ENCODE measurements at places on chromosomes 3 and 15.

- no peak for DNase-seq
Measured at GRCh38 chr3:123590685-123591450, 6.0 kb upstream of the HACD2 start.

- no peak for DNase-seq
Measured at GRCh38 chr15:47437491-47437890, 279.8 kb upstream of the SEMA6D start.

DNA sequence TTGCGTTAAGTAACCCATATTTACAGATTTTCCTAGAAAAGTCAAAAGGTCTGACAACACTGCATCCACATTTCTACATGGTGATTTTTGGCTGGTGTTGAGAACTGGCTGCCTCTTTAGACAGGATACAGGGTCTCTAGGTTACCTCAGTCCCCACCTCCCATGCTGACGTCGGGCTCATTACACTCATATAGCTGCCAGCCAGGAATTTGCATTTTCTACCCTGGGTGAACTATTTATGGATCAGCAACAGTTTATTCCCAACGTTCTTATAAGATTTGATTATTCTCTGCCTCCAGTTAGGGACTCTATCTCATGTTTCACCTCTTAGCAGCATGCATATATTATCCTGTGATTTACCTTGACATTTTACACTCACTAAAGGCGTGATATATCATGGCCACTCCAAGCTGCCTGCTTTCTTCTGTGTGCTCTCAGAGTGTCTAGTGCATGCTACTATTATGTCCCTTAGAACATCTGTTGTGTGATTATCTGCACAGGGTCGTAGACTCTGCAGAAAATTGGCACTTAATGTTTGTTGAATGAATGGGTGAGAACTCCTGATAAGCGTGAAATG, 49.0 kb downstream of the CLDN11 start:
- DNase-seq: no peak

GRCh38 chr3:16504242-16504641, 9.3 kb downstream of the RFTN1 start:
- no peak for DNase-seq

DNA sequence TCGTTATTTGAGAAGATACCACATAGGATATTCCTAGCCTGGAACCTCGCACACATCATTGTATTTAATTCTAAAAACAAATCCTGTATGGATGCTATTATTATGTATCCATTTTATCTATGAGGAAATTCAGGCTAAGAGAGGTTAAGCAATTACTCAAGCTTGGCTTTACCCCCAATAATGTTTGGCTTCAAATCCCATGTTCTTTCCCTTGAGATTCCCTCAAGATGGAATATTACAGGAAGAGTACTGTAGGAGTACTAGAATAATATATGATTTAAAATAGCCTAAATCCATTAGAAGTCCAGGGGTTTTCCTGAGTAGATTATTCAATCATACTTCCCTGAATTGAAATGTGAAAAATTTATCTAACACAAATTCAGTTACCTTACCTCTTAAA, 630.2 kb downstream of the ZNF385D start:
- DNase-seq: no peak

GRCh38 chr15:26007151-26007550, 144.0 kb upstream of the ATP10A start:
- no peak for DNase-seq

DNA sequence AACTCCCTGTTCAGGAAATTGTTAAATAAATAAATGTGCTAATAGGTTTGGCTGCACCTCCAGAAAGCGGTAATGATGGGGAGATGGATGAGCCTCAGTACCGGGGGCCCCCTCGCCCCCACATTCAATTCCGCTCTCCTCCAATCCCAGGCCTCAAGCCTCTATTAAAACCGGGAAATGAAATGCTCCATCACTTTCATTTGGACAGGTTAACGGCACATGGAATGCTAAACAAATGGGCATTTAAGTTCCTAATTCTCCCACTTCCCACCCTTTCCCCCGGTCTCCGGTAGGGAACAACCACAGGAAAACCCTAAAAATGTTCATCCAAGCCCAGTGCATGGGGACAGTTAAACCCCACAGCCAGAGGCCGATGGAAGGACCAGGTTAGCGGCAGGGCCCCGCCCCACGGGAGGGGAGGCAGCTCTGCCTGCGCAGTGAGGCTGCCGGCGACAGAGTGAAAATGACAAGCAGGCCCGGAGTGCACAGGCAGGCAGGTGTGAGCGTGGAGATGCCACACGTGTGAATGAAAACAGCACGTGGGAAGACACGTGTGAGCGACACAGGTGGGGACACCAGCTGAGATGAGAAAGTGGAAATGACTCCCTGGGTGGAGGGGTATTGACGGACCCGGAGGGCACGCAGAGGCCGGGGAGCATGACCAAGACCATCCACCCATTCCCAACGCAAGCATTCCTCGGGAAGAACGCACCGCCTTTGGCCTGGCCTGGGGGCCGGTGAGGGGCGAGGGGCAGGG, 28.1 kb downstream of the RNU5B-1 start:
- DNase-seq: no peak

GRCh38 chr15:75827691-75828090, 15.6 kb upstream of the UBE2Q2 start:
- no peak for DNase-seq

GRCh38 chr3:128551867-128552266, 58.9 kb upstream of the GATA2 start:
- DNase-seq: no peak

DNA sequence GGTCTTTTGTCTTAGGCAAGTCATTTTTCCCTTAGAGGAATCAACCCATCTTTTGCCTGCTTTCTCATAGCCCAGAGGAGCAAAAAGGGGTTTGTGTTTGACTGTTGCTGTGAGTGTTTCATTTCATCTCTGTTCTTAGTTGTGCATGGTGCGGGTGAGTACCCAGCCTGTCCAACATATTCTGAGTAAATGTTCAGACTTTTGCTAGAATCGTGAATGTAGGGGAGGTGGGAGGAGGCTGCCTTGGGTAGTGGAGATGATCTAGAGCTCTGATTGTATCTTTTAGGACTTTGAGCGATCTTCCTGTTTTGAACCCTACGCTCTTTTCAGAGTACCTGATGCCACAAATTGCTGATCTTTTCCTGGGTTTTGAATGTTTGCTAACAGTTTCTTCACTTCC, 123.1 kb downstream of the ZNF609 start:
- no peak for DNase-seq

DNA sequence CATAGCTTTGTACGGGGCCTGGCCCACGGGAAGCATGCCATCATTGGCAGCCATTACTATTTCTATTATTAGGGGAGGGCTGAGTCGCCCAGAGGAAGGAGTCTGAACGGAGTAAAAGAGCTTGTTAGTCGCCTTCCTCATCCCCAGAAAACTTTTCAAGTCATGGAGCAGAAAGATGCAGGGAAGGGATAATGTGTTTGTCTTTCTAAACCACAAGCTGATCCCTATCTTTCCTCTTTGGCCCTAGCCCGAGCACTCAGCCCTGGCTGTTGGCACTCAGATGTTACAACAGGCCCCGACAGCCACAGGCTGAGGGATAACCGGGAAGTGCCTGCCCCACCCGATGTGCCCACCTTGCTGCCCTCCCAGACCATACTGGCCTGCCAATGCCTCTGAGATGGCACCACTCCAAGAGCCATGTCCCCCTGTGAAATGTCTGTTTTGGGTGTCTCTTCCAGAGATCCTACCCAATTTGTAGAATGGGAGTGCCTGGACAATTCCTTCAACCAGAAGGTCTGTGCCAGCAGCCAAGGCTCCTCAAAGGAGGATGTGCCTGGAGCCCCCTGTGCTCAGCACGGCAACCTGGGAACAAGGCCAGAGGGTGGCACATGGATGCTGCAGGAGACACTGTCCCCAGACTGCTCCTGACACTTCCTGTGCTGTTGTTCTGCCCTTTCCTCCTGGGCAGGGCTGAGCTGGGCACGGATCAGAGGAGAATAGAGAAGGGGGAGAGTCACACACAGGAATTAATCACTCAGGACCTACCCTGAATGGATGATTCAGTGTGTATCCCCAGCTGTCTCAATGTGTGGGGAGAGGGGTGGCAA, 10.8 kb downstream of the PAK6 start:
- no peak for DNase-seq

GRCh38 chr3:98966434-98966833, 64.9 kb upstream of the DCBLD2 start:
- no peak for DNase-seq

DNA sequence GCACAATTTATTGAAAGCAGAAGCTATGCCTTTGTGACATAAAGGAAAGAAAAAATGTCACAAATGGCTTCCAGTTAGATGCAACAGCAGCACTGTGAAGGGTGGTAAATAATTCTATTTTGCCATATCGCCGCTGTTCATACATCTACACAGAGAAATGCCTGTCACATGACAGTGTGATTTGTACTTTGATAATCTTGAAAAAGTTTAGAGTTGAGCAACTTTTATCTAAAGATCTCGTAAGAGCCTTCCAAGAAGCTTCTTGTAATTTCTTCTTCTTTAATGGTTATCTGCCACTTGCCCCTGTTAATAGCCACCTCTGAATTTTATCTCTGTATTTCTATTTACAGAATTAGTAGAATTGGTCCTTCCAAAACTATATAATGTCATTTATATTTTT, 192.3 kb downstream of the ATP8B4 start:
- no peak for DNase-seq

DNA sequence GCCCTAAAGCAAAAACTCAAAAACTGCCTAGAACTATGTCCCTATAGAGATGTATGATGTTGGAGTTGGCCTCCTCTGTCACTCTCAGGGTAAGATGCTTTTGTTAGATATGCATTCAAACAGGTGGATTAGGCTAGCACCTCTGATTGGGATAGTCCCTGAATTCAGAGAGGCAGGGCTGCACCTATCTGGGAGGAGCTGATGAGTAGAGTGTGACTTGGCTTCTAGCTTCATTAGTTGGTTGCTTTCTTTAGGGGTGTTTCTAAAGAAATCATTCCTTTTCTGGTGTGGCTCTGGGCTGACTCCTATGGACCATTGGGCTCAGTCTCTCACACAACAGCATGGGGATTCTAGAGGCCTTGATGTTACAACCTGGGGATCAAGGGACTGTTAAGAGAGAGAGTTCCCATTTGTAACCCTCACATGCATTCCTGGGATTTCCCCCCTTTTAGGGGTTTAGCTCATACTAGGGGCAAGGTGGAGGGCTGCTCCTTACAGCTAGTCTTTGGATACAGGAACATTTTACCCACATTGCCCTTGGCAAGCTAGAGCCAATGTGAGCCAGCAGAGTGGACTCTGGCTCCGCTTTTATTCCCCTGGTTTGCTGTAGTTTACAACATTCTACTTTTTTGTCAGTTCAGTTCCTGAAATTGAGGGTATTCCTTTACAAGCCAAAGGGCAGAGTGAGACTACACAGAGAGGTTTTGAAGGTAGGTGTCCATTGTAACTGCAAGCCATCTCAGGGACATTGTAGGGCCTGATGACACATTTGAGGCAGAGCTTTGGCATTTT, 7.5 kb downstream of the ZNF592 start:
- DNase-seq: no peak

GRCh38 chr3:158369279-158369678, 201.7 kb upstream of the MLF1 start:
- no peak for DNase-seq

DNA sequence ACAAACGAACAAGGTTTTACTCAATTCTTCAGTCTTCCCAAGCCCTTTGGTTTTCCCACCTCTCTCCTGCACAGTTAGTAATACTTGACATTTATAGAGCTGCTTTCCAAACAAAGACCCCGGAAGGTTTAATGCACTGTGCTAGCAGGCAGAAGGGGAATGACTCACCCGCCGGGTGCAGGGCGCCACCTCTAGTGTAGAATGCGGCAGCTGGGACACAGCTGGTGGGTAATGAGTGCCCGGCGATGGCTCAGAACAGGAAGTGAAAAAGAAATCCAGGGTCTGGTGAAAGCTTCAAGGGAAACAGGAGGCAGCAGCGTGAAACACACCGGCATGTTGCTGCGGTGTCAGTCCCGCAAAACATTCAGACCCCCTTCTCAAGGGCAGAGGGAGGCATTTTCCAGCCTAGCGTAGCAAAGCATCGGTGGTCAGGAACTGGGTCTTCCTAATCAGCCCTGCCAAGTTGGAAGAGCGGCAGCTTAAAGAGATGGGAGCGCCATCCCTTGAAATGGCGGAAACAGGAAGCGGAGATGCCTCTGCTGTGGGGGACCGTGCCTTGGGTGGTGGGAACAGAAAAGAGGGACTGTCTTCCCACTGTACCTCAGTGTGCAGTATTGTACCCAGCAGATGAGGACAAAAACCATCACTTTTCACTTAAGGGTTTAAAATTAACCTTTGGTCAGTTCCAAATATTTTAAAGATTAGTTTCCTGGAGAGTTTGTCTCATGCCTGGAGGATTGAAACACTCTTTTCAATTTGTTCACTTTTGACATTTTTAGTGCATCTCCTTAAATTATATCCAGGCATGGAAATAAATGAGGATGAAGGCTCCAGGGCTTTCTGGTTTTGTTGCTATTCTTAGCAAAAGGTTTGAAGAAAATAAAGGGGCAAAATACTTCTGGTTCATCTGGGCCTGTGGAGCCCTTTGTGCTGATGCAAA, 160.7 kb upstream of the MCTP2 start:
- no peak for DNase-seq
